ENCODE measurements at places on chromosomes 13 and 19.

- DNase-seq = no peak
Observed at GRCh38 chr19:30256496-30256850, 115.7 kb upstream of the ZNF536 start.

- no peak for DNase-seq
Observed at GRCh38 chr19:41479757-41480191, 36.8 kb downstream of the ERICH4 start.

DNA sequence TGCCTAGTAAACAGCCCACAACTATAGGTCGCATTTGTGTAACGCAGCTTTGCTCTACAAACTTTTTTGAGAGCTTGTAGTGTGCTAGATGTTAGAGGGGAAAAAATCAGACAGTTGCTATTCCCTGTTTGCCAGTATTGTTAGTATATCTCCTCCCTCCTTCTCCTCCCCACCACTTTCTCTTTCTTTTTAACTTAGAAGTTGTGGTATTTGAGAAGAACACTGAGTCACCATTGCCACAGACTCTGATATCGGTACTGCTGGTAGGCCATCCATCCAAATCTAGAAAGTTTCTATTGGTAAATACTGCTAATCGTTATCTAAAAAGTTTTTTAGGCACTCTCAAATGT, 666 bp downstream of the POMP start:
- DNase-seq = no peak

DNA sequence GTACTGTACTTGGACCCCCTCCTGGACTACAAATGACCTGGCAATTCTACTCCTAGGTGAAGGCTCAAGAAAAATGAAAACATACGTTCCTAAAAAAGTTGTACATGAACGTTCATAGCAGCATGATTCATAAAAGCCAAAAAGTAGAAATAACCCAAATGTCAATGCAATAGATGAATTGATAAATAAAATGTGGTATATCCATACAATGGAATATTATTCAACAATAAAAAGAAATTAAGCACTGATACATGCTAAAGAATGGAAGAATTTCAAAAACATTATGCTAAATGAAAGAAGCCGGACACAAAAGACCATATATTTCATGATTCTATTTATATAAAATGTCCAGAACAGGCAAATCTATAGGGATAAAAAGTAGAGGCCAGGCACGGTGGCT, 9.5 kb downstream of the ZNF432 start:
- no peak for DNase-seq

DNA sequence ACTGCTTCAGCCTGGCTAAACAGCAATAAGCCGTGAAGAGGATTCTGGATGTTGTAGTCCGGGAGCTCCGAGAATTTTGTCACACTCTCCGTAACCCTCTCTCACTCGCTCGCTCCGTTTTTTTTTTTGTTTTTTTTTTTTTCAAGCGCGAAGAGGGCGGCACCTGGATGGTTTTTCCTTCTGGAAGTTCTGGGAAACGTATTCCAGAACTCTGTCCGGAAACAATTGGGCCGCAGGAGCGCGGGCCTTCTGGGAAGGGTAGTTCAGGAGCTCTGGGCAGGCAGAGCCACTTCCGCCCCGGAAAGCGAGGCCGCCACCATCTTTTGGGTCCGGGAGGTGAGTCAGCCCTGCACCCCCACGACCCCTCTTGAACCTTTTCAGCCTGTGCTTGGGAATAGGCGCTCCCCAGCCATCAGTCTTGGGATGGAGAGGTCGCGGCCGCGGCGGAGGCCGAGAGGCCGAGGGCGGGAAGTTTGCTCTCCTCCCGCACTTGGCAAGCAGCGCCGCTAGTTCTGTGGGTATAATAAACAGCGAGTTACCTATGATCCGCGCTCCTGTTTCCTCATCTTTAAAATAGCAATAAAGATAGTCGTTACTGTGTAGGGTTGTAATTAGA, at the start of gene ZNF227:
Gene ZNF227, plus strand, starts transcription at position 283 of the 616 bp plus-strand sequence. CDS start 5,261 bp downstream, outside the sequence.
- peak; percentile 92 for DNase-seq

DNA sequence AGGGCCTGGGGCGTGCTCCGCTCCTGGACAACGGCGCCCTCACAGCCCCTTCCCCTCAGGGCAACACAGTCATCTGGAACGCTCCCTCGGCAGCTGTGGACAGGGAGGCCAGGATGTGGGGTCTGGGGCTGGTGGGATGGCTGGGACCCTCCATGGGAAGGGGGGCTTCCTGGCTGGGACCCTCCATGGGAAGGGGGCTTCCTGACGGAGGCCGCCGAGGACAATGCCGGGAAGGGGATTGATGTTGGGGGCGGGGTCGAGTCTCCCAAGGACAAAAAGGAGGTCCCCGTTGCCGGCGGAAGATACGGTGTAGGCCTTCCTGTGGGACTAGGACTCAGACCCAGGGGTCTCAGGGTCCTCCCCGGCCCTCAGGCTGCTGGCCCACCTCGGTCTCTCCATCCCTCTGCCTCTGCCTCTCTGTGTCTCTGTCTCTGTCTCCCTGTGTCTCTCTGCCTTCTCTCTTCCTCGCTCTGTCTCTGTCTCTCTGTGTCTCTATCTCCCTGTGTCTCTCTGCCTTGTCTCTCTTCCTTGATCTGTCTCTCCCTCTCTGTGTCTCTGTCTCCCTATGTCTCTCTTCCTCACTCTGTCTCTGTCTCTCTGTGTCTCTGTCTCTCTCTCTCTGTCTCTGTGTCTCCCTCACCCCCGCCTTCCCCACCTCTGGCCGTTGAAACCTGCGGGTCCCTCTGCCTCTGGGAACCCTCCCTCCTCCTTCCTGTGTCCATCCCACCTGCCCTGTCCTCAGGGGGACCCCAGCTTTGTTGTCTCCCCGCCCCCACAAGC, 2.7 kb upstream of the MADCAM1 start:
- DNase-seq = no peak

DNA sequence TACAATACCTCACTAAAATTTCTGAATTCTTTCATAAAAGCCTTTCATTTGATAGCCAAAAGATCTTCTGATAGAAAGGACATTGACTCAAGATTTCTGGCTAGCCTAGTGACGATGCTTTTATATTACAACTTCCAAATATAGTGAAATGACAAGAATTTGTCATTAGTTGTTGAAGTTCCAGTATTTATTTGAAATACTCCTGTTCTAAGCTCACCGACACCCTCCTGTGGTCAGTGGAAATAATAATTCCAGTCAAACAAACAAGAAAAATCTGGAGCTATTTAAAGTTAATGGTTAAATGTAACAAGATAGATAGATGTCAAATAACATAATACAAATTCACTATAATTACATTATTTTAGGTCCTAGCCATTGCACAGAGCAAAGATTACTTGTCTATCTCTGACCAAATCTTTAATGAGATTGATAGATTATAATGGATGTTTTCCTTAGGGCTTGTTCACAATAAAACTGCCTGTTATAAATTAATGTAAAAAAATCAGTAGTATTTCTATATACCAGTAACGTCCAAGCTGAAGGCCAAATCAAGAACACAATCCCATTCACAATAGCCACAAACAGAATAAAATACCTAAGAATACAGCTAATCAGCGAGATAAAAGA, 195.5 kb downstream of the RGCC start:
- peak; percentile 35 for DNase-seq

GRCh38 chr19:30881930-30882329, 467.3 kb downstream of the TSHZ3 start:
- no peak for DNase-seq

GRCh38 chr13:72458701-72459100, 268.7 kb downstream of the MZT1 start:
- no peak for DNase-seq

GRCh38 chr19:19405971-19406877, 749 bp downstream of the GATAD2A start:
- peak; percentile 45 for DNase-seq

DNA sequence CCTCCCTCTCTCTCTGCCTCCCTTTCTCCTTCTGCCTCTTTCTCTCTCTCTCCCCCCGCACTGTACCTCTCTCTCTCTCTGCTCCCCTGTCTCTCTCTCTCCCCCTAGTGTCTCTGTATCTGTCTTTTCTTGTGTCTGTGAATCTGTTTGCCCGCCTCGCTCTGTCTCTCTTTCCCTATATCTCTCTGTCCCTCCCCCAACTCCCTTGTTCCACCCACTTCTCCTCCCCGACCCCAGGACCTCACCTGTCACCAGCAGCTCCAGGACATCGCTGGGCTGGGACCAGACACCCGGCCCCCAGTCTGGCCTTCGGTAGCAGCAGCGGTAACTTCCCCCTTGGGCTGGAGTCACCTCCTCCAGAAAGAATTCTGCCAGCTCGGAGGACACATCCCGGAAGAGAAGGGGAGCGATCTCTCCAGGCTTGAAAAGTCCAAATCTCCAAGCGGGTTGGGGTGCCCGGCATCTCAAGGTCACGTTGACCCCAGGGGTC, 3.9 kb downstream of the OSCAR start:
- DNase-seq = peak; percentile 20

DNA sequence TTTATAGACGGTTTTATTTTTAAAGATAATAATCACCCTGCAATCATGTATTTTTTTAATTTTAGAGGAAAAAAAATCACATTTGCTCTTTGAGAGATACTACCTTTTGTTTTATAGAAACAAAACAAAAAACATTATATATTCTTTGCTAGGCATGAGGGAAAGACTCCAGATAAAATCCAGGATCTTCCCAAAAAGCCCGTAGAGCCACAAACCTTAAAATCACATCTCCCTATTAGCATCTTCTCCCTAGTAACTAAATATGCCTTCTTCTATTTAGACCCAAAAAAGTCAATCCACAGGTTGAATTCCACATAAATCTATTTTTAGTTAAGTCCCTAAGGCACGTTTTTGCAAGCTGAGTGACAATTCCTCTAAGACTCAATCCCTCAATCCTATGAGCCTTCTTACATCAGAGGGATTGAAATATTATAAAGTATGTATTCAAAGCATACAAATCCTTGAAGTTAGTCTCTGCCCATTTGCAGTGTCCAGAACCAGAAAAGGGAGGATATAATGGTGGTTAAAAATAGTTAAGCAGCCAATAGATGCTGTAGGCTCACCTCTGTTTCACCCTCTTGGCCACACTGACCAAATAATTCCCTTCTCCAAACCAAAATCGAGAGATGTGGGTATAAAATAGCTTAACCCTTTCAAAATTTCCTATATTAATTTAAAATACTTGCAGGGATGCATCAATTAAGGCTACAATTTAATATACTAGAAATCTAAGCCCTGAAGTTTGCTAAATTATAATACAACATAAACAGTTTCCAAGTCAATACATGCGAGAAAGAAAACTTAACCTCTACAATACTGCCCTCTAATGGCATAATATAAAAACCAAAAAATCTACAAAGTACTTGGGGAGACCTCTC, 64.0 kb downstream of the SERP2 start:
- DNase-seq = peak; percentile 56

GRCh38 chr19:50309396-50310125, 19.6 kb downstream of the KCNC3 start:
- DNase-seq = no peak

DNA sequence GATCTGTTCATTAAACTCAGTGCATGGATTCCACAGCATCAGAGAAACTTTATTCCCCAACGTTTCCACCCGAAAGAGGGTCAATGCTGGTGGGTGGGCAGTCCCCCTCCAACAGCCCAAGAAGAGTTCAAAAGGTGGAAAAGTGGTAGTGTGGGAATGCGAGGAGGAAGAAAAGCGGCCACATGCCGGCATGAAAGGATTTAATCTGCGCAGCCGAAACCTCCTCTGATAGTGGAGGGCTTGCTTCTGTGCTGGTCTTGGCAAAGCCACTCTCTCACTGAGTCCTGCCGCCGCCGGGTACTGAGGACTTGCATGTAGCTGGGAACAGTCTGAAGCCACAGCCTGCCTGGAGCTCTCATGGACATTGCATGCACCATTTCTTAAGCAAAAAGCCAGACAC, 136.2 kb upstream of the ZNF536 start:
- DNase-seq = no peak

GRCh38 chr13:40254394-40254793, 412.0 kb downstream of the FOXO1 start:
- no peak for DNase-seq

DNA sequence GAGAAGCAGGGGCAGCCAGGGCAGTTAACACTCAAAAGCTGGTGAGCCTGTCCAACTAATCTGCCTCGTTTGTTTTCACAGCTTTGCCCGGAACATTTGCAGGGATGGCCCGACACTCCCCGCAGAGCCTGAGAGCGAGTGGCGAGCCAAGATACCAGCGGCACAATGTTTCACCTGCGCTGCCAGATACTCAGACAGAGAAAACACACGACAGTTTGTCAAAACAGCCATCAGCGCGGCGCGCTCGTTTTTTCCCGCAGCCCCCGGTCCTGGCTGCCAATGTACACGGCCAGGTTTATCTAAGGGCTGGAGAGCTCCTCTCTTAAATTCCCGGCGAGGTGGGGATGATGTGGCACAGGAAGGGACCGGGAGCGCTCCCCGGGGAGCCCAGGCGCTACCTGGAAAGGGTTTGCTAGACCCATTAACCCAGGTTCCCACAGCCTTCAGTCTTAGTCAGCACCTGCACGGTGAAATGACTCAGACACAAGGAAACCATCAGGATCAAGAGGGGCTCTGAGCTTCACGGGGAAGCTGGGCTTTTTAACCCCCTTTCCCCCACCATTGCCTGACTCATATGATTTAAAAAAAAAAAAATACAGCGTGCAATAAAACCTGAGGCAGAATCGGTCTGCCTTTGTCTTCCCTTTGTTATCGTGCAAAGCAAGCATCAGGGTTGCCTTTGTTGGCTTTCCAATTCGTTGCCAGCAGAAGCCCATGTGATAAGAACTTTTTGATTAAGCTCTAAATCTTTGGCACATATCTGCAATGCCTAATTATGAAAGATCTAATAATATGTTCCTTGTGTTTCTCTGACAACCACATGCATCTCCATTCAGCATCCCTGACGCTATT, 186.2 kb downstream of the EFNB2 start:
- peak; percentile 12 for DNase-seq

GRCh38 chr13:63198071-63198470, 1782.4 kb upstream of the PCDH20 start:
- DNase-seq = peak; percentile 88

All from NCI-H524 (cell line).